ENCODE measurements at places on chromosomes 6 and 20.
A peak's percentile ranks its signal among the peaks of the same experiment; 100 is the strongest.

DNA sequence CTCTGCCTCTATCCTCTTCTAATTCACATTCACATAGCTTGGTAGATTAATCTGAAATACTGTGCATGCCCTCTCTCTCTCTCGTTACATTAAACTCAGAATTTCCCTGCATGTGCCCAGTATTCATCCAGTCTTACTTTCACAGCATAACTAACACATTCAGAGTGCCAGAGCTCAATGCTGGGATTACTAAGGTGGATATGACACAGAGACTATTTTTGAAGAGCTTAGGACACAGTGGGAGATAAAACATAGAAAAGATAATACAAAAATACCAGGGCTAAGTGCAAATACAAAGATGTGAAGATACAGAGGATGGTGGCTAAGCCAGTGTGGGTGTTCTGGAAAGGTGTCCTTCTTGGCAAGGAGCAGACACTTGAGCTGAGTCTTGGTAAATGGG lies 6.3 kb downstream of the SYNE1 start:
- DNase-seq = no peak
- no peaks in the 10 kb centered on the region for H3K4me1 ChIP-seq
- no peaks in the 10 kb centered on the region for H3K27me3 ChIP-seq

DNA sequence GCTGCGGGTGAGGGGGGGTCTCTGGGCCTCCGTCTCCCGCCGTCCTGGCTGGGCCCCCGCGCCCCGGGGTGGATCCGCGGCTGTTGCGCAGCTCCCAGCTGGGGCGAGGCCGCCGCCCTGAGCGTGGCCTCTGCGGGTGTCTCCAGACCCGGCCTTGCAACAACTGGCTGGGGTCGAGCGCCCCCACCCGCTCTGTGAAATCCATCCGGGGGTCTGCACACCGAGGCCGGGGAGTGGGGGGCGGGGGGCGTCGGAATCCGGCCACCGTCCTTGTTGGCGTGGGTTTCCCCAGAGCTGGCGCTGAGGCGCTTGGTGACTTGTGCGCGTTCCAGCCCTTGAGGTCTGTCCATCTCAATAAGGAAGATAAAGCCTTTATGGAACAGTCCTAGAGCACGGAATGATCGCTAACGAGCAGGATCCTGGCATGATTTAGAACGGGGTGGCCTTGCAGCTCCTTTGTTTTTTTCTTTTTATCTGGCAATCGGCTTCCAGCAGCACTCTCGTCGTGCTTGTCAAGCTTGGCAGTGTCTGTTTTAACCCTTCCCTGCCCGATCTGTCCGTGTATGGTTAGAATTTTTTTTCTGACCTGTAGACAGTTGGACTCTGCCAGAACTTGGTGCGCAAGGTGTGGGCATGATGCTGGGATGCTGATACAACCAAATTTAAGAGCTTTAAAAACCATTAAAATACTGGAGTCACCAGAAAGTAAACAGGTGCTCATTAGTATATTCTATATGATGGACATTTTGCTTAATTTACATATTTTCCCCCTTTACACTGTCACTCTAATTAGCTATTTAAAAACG lies 675 bp downstream of the DSTN start:
- no peaks in the 10 kb centered on the region for H3K36me3 ChIP-seq
- H3K4me3 ChIP-seq = peak overlapping the region; percentile 94
- no peaks in the 10 kb centered on the region for H3K27me3 ChIP-seq
- DNase-seq = peak; percentile 91
- peaks cover 56% of the 10 kb centered on the region for H3K4me1 ChIP-seq

DNA sequence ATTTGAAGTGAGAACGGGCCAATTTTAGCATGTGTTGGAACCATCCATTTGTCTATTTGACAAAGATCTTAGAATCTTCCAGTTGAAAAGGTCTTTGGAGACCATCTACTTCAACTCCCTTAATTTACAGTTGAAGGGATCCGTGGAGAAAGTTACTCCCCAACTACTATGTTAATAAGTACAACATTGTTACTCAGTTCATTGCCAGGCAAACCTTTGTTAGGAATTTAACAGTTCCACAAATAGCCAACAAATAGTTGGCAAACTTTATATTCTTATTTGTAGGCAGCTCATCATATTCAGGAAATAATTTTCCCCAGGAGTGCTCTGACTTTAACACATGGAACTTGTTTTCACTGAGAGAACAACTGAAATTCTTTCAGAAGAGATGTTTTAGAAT lies 81.0 kb upstream of the FLRT3 start:
- H3K4me1 ChIP-seq = no peaks in the 10 kb centered on the region
- H3K27ac ChIP-seq = no peak overlapping the region
- no peaks in the 10 kb centered on the region for H3K36me3 ChIP-seq
- no peaks in the 10 kb centered on the region for H3K27me3 ChIP-seq

GRCh38 chr6:137261361-137261760 lies 42.2 kb upstream of the IFNGR1 start:
- H3K4me3 ChIP-seq = no peak overlapping the region
- H3K27ac ChIP-seq = peak overlapping the region; percentile 20
- DNase-seq = no peak
- no peaks in the 10 kb centered on the region for H3K27me3 ChIP-seq

DNA sequence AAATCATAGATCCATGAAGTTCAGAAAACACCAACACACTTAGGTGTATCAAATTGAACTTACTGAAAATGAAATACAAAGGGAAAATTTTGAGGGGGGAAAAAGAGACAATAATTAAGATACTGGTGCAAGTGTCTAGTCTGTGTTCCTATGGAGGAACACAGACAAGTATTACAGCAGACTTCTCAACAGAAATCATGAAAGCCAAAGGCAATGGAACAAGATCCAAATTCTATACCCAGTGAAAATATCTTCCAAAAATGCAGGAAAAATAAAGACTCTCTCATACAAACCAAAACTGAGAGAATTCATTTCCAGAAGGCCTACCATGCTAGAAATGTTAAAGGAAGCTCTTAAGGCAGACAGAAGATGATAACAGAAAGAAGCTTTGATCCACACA lies 63.1 kb downstream of the NRN1 start:
- DNase-seq = no peak
- H3K27ac ChIP-seq = no peak overlapping the region
- H3K36me3 ChIP-seq = no peaks in the 10 kb centered on the region
- no peaks in the 10 kb centered on the region for H3K27me3 ChIP-seq
- peaks cover 7% of the 10 kb centered on the region for H3K4me1 ChIP-seq

GRCh38 chr6:47083586-47084047 lies 41.5 kb upstream of the ADGRF1 start:
- no peaks in the 10 kb centered on the region for H3K36me3 ChIP-seq
- no peak overlapping the region for H3K4me3 ChIP-seq
- H3K27me3 ChIP-seq = no peaks in the 10 kb centered on the region
- DNase-seq = peak; percentile 93
- H3K27ac ChIP-seq = no peak overlapping the region

DNA sequence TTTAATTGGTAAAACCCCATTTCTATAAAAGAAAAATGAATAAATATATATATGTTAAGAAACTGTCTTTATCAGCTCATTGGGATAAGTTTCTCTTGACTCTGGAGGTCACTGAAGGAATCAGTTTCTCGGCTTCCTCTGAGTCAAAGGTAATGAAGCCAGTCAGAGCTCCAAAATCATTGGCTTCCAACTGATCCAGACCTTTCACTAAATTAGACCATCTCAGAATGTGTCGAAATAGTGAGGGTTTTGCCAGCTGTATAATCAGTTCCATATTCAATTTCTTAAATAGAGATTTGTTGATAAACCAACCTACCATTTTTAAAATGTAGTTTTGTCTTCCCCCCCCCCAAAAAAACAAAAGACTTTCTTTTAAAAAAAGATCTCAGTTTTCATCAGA lies 60.5 kb upstream of the SRSF6 start:
- no peak for DNase-seq
- no peaks in the 10 kb centered on the region for H3K36me3 ChIP-seq
- no peak overlapping the region for H3K4me3 ChIP-seq

- DNase-seq = no peak
- H3K27me3 ChIP-seq = no peaks in the 10 kb centered on the region
- H3K4me3 ChIP-seq = no peak overlapping the region
- H3K36me3 ChIP-seq = no peaks in the 10 kb centered on the region
These were observed 603.5 kb upstream of the CITED2 start for GRCh38 chr6:139977887-139978332.
